ENCODE measurements at places on chromosomes 12 and 14. TPM values are rescaled to one million over a fixed set of nuclear protein-coding genes. Genes with fewer than 3 reads are reported as not detected.

Gene APOLD1
- total RNA-seq = 2.9 TPM

- H3K27ac ChIP-seq = no peak overlapping the region
- no peak for DNase-seq
- no peaks in the 10 kb centered on the region for H3K4me1 ChIP-seq
- H3K4me3 ChIP-seq = no peak overlapping the region
- no peaks in the 10 kb centered on the region for H3K36me3 ChIP-seq
These were observed 258.7 kb downstream of the EMP1 start for GRCh38 chr12:13454991-13455777.

- H3K4me3 ChIP-seq = no peak overlapping the region
- no peaks in the 10 kb centered on the region for H3K36me3 ChIP-seq
- DNase-seq = no peak
These were observed 25.3 kb upstream of the RHOJ start for GRCh38 chr14:63178912-63179311.

- no peaks in the 10 kb centered on the region for H3K36me3 ChIP-seq
- H3K27ac ChIP-seq = no peak overlapping the region
- no peak for DNase-seq
- H3K4me3 ChIP-seq = peak overlapping the region; percentile 7
- H3K27me3 ChIP-seq = peaks cover 21% of the 10 kb centered on the region
- H3K4me1 ChIP-seq = peaks cover 28% of the 10 kb centered on the region
These were observed 104.7 kb downstream of the ST8SIA1 start for GRCh38 chr12:22229652-22230279.

Gene MAPKAPK5
- total RNA-seq = 54.1 TPM

- no peaks in the 10 kb centered on the region for H3K36me3 ChIP-seq
- no peak for DNase-seq
- peaks cover 37% of the 10 kb centered on the region for H3K4me1 ChIP-seq
- H3K27me3 ChIP-seq = no peaks in the 10 kb centered on the region
These were observed 77.6 kb downstream of the ZFP36L1 start for GRCh38 chr14:68714991-68715924.

Gene AQP6
- 0.22 TPM for total RNA-seq

- H3K36me3 ChIP-seq = peaks cover 30% of the 10 kb centered on the region
- no peaks in the 10 kb centered on the region for H3K27me3 ChIP-seq
- no peak overlapping the region for H3K4me3 ChIP-seq
- no peak overlapping the region for H3K27ac ChIP-seq
- DNase-seq = no peak
These were observed 138.7 kb downstream of the ETV6 start for GRCh38 chr12:11787933-11788849.

Gene CNTN1
- 25.2 TPM for total RNA-seq

GRCh38 chr12:65535946-65536345, 257.5 kb downstream of the MSRB3 start:
- H3K36me3 ChIP-seq = peaks cover 12% of the 10 kb centered on the region
- peaks cover 51% of the 10 kb centered on the region for H3K4me1 ChIP-seq
- no peak overlapping the region for H3K27ac ChIP-seq
- DNase-seq = no peak
- H3K27me3 ChIP-seq = peaks cover 4% of the 10 kb centered on the region

- H3K27me3 ChIP-seq = no peaks in the 10 kb centered on the region
- H3K4me1 ChIP-seq = no peaks in the 10 kb centered on the region
- DNase-seq = no peak
- peaks cover 23% of the 10 kb centered on the region for H3K36me3 ChIP-seq
- no peak overlapping the region for H3K27ac ChIP-seq
These were observed 7.0 kb downstream of the STON2 start for GRCh38 chr14:81392976-81393643.

Gene SNAPC1
- total RNA-seq = 3.2 TPM

DNA sequence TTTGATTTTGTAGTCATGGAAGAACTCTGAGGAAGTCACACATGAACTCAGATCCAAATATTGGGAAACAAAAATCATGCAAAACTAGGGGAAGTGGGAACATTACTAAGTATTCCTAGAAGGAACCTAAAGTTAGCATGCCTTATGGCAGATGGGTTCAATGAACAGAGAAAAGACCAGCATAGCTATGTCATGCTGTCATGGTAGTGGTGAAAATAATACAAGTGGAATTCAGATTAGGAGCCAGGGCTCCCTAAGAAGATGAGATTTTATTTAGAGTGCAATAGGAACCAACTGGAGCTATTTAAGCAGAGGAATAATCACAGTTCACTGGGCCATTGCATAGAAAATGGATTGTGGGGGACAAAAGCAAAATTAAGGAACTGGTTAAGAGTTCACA, 134.0 kb downstream of the DIO2 start:
- H3K4me3 ChIP-seq = no peak overlapping the region
- no peaks in the 10 kb centered on the region for H3K27me3 ChIP-seq
- no peaks in the 10 kb centered on the region for H3K36me3 ChIP-seq
- H3K27ac ChIP-seq = no peak overlapping the region
- DNase-seq = no peak

Gene XRCC3
- total RNA-seq = 35.2 TPM

DNA sequence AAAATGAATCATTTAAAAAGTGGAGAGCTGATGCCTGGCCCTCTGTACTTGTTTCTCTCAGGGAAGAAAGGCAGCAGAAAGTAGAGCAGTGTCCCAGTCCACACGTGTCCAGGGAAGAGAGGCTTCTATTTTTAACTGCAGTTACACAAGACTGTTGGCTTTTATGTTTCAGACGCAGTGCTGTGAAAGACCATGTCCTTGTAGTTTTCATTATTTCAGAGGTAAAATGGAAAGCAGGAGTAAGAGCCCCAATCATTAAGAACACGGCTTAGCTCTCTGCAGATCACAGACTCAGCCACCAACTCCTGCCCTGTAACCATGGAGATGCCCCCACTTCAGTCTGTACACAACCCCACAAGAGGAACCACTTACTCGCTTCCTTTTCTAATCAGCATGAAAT, 336.3 kb downstream of the DAD1 start:
- H3K27ac ChIP-seq = no peak overlapping the region
- no peak overlapping the region for H3K4me3 ChIP-seq
- DNase-seq = no peak
- H3K27me3 ChIP-seq = peaks cover 9% of the 10 kb centered on the region
- no peaks in the 10 kb centered on the region for H3K36me3 ChIP-seq

Gene RIN3
- 11.3 TPM for total RNA-seq
